ENCODE measurements at places on chromosomes 13 and 19.

DNA sequence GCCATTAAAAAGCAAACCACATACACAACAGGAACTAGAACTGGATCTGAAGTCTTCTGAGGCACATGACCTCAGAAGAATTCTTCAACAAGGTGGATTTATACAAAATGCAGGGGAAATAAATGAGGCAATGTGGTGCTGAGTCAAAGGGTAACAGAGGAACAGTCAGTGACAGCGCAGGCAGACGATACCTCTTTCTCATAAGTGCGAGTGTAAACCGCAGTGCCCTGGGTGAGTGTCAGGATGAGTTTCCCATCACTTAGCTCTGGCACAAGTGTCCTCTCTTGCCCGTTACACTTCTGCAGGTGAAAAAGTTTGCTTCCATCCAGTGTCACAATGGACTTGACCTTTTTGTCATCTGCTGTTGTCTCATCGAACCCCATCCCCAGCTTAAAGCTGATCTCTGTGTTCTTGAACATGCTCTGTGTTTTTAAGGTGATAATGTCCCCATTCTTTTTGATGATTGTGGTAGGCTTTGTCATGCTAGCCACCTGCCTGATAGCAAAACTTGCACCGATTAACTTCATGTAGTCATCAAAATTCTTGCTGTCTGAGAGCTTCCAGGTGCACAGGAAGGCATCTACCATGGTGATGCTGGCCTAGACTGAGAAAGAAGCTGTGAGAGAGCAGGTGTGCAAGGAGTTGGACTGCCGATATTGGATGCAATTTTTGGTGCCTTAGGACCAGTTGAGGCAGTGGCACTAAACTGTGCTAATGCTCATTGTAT lies 97.3 kb downstream of the AKAP11 start:
- no peak for DNase-seq

DNA sequence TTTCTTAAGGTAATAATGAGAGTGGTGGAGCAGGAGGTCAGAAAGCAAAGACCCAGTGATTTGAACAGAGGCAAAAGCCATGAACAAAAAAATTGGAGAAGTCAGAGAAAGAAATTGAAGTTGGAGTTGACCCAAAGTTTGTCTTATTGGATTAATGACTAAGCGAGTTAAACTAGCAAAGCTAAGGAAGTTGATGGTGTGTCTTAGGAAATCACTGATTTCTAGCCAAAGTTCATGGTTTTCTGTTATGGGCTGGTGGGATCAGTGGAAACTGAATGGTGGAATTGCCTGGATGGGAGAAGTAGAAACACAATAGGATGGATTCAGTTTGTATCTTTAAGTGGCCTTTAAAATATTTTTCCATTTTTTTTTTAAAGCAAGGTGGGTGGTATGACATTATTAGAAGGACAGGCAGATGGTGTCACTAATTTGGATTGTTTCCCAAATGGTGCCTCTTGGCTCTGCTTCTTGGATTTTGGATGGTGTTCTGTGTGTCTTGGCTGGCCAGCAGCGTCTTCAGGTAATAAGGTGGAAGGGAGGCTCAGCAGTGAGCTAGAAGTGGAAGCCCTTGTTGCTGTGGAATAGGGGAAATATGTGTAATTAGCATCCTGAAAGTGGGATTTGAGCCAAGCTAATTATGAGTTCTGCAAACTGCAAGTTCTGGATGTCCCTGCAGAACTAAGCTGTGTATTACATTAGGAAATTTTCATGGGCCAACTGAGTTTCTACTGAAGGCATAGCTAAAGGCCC lies 302.9 kb downstream of the LMO7 start:
- DNase-seq: no peak

GRCh38 chr19:19538061-19538784 lies at the start of gene CILP2:
TSS of gene CILP2 (plus strand) at chr19:19538265. CDS start at chr19:19538350, 85 bp downstream.
- no peak for DNase-seq

DNA sequence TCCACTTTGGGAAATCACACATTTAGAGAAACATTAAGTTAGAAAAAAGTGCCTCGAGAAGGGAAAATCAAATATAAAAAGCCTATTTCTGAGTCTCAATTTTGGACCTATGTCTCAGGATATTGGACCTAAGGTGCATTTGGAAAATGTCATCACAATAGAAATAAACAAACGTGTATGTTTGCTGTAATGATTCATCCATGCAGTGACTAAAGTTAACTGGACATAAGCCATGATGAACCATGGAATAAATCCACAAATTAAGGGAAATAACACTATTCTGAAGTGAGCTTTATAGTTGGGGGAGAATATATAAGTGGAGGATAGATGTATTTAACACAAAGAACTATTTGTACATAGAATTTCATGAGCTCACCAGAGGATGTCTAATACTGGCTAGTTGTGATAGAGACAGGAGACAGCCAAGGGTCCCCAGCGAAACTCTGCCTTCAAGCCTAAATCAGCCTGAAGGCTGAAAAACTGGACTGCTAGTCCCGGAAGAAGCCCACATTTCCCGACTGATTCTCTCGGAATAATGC lies 963.3 kb upstream of the SPRY2 start:
- DNase-seq: no peak

GRCh38 chr19:38894968-38895367 lies 4.5 kb downstream of the SIRT2 start:
- no peak for DNase-seq

GRCh38 chr13:93231867-93232266 lies 5.3 kb downstream of the GPC6 start:
- no peak for DNase-seq

- no peak for DNase-seq
Measured at GRCh38 chr13:50543782-50544181, 299.7 kb downstream of the DLEU7 start.

DNA sequence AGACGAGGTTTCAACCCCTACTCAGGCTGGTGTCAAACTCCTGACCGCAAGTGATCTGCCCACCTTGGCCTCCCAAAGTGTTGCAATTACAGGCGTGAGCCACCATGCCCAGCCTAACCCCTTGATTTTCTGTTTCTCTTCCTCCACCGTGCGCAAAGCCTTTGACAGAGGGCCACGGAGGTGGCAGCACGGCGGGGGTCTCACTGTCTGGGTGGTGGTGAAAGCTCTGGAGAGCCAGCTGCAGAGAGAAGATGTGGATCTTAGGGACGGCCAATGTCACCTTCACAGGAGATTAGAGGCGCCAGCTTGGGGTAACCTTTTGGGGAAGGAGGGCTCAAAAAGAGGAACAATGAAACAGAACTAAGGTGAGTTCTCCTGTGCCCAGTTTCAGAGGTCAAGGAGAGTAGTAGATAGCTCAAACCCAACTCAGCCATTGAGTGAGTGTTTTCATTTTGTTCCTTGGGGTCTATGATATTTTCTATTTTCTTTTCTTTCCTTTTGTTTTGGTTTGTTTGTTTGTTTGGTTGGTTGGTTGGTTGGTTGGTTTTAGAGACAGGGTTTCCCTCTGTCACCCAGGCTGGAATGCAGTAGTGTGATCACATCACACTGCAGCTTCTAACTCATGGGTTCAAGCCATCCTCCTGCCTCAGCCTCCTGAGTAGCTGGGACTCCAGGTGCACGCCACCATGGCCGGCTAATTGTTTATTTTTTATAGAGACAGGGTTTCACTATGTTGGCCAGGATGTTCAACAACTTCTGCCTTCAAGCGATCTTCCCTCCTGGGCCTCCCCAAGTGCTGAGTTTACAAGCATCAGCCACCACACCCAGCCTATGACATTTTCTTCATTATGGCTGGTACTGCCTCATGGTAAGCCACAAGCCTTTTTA lies 37.7 kb downstream of the GPR42 start:
- no peak for DNase-seq

DNA sequence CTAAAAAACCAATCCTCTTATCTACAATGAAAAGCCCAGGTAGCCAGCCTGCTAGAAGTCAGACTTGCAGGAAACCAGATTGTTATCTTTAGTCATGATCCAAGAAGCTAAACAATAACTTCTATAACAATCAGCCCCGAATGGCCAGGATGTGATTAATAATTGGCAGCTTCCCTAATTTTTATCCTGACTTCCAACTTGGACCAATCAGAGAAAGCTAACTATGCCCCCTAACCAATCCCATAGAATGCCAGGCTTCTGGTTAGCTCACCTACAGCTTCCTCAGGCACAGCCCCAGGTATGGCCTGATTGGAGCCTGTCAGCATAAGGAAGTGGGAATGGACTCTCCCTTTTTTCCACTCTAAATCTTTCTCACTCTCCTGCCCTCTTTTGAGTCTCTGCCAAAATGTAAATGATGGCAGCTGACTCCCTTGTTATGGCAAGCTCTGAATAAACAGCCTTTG lies 394.9 kb downstream of the DLEU7 start:
- DNase-seq: no peak

- DNase-seq: no peak
Measured at GRCh38 chr19:44582581-44583265, 30.6 kb upstream of the IGSF23 start.

GRCh38 chr13:93472814-93473296 lies 246.2 kb downstream of the GPC6 start:
- no peak for DNase-seq

DNA sequence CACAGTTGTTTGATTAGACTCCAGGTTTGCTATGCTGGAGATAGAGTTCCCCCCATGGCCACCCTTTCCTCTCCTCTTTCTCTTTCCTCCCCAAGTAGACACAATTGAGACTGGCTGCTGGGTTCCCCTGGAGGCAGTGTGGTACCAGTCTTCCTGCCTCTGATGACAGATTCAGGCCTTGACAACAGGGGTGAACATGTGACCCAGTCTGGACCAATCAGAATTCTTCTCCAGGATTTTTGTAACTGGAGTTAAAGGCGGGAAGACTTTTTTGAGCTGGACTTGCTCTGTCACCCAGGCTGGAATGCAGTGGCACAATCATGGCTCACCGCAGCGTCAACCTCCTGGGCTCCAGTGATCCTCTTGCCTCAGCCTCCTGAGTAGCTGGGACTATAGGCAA lies 48.7 kb downstream of the CCNE1 start:
- DNase-seq: no peak

DNA sequence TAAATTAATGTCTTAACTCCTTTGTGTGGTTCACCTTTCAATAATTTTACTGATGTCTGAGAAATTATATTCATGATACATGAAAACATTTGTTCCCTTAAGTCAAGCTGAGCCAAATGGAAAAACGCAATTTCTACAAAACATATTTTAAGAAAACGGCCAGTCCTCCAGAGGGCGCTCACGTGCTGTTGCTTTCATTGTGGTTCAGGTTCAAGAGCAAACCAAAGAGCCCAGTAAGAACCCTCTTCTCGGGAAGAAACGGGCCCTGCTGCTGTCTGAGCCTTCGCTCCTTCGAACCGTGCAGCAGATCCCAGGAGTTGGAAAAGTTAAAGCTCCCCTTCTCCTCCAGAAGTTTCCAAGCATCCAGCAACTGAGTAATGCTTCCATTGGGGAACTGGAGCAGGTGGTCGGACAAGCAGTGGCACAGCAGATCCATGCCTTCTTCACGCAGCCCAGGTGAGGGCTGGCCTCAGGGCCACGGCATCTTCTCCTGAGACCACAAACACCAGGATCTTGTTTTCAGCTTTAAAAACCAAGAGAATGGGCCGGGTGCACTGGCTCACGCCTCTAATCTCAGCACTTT lies 4.3 kb downstream of the FAAP24 start:
- peak; percentile 49 for DNase-seq

- DNase-seq: peak; percentile 81
Measured at GRCh38 chr19:49468746-49469447, 5.1 kb upstream of the FLT3LG start.
